ENCODE measurements at places on chromosomes 5 and 9.

DNA sequence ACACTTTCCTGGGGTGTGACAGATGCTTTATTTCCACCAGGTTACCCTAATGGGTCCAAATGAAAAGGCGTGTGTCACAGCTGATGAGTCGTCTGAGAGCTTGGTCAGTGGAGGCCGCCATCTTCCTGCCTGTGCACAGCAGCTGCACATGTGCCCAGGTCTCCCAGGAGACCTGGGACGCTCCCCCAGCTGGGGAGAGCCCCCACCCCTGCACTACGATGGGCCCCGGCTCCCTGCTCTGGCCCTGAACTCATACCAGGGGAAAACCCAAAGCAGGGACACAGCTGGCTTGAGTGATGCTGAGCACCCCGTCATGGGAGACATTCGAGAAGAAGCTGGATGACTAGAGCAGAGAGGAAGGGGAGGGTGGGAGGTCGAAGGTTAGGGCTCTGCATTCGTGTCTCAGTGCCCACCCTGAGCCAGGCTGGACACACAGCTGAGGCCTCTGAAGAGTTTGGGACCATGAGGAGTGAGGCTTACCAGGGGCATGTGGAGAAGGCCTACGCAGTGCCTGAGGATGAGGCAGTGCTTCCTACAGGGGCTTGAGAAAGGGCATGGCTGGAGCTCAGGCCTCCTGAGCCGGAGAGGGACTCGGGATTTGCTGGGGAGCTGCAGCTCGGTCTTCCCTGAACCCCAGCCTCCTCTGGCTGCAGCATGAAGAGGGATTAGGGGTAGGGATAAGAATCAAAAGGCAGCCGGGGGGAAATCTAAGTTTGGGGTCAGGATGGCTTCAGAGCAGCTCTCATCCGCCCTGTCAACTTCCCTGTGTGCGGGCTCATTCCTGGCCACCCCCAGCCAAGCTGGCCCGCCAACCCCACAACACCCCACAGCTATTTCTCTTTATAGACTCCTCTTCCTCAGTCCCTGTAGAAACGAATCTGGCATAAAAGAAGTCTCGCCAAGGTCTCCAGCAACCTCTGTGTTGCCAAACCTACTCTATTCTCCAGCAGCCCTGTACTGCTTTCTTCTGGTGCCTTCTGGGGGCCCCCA is 42.2 kb upstream of the RNU6ATAC start:
- no peak for DNase-seq

- DNase-seq: no peak
Observed at GRCh38 chr5:38582293-38582974, 26.0 kb upstream of the LIFR start.

- DNase-seq: no peak
Observed at GRCh38 chr9:94870465-94870792, 143.9 kb downstream of the AOPEP start.

GRCh38 chr9:76901801-76902200 is 4.1 kb downstream of the PRUNE2 start:
- DNase-seq: no peak

DNA sequence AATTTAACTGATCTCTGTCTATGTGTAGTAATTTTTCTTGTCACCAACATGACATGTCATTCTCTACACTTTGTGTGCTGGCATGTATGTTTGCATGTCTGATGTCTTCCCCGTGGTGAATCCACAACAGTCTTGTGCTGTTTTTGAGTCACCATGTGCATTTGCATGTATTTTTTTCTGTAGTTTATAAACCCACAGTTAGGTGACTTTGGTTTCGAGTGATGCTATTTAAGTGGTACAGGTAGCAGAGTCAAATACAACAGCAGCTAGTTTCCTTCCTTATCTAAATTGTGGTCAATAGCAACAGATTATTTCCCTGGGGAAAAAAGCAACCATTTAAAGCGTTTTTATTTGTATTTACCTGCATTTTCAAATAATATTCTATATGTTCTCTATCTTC is 89.9 kb upstream of the FSD1L start:
- DNase-seq: no peak

DNA sequence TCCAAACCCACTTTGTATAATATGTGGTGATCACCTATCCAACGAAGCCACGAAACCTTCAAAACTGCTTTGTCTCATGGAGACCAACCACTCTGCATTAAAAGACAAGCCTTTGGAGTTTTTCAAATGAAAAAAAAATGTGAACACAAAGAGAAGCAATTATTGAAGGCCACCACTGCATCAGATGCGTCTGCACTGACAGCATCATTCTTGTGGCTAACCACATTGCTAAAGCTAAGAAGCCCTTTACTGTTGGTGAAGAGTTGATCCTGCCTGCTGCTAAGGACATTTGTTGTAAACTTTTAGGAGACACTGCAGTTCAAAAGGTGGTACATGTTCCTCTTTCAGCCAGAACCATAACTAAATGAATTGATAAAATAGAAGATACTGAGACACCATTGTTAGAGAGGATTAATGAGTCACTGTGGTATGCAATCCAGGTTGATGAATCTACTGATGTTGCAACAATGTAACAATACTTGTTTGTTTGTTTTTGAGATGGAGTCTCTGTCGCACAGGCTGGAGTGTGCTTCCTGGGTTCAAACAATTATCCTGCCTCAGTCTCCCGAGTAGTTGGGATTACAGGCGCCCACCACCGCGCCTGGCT is 45.4 kb downstream of the TAF11L14 start:
- DNase-seq: no peak

DNA sequence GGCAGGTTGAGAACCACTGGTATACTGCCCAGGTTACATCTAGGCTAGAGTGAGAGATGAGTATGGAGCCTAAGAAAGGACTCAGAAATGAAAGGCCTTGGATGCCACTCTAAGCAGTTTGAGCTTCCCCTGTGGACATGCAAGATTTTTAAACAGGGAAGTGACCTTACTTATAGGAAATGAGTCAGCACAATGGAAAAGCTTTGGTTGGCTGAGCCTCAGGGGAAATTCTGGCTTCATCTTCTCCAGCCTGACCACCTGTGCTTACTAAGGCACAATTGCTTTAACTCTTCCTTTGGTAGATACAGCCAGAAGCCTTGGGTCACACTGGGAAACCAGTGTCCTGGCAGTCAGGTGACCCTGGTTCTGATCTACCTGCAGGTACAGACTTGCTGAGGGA is 380.2 kb upstream of the ZNF462 start:
- DNase-seq: no peak

DNA sequence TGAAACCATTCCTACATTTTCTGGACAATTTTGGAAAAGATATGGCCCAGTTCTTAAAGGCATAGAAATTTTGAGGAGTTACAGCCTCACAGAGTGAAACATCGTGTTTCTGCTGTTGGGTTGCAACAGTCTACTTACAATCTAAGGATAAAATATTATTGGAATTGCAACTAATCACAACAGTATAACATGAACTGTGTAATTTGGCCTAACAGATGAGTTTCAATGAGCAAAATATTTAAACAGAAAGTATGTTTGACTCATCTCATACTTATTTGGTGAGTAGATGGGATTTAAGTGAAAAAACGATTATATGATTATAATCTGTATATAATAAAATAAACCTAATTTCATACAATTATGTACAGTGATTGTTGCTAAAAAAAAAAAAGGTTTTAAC is 1061.8 kb downstream of the CDH12 start:
- no peak for DNase-seq

DNA sequence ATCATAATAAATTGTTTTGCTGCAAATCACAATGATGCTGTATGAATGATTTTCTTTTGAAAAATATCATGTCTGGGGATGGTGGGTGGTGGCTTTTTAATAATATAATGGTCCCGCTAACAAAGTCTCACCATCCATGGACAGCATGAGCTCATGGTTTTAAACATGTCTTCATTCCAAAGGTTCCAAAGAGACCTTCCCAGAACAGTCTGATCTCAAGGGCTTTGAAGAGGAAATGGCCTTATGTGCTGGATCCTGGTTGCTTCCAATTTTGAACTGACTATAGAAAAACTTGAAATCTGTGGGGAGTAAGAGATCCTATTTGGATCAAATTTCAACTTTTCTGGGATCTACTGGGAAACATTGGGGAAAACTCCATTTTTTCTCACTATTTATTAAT is 121.8 kb downstream of the ADAMTS12 start:
- no peak for DNase-seq

GRCh38 chr5:56012281-56012963 is 17.7 kb upstream of the IL6ST start:
- DNase-seq: no peak

DNA sequence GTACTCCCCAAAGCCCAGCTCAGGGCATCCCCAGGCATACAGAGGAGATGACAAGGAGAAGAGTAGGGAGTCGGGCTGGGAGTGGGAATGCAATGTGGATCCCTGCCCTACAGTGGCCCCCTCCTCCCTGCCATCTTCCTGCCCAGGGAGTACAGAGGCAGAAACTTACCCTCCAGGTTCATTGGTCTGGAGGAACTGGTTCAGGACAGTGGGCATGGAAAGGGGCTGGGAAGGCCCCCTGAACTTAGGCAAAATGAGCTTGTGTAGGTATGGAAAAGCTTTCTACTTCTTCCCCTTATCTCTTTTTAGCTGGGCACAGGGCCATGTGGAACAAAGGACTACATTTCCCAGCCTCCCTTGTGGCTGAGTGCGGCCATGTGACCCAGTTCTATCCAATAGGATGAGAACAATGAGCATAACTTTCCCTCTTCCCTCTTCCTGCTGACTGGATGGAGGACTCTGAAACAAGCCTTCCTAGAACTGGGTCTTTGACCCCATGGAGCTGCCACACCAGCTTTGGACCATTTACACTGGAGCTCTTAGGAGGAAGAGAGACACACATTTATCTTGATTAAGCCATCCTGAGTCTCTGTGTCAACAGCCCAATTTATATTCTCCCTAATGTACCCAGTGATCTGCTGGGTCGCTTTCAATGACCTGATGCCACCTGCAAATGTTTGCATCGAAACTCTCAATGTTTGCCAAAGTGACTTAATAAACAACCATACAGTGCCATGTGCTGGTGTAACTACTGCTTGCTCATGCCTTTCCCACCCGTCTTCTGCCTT is 25.0 kb upstream of the HMCN2 start:
- DNase-seq: peak; percentile 89

- DNase-seq: no peak
Observed at GRCh38 chr9:112772551-112772950, 22.0 kb downstream of the SNX30 start.

- no peak for DNase-seq
Observed at GRCh38 chr9:82456642-82457041, 468.1 kb downstream of the SPATA31D1 start.

GRCh38 chr5:96050273-96050880 is 88.7 kb upstream of the ELL2 start:
- DNase-seq: no peak
